ENCODE measurements at places on chromosomes 11 and 22. TPM values are rescaled to one million over a fixed set of nuclear protein-coding genes. Genes with fewer than 3 reads are reported as not detected.

MMP27 gene
- total RNA-seq: not detected

GDPD5 gene
- total RNA-seq: 3.7 TPM

ADM2 gene
- 0.03 TPM for total RNA-seq

NCAM1 gene
- total RNA-seq: 27.7 TPM

CYB5R2 gene
- 1.1 TPM for total RNA-seq

SLCO2B1 gene
- 0.51 TPM for total RNA-seq

RAB38 gene
- 2.5 TPM for total RNA-seq

FOSL1 gene
- 54.0 TPM for total RNA-seq

ARHGAP1 gene
- 15.4 TPM for total RNA-seq

ATP6V1E1 gene
- 123 TPM for total RNA-seq

PKNOX2 gene
- 1.4 TPM for total RNA-seq

RNF215 gene
- 9.8 TPM for total RNA-seq

MS4A6E gene
- not detected for total RNA-seq

PRR5L gene
- total RNA-seq: 51.8 TPM

All from Daoy (cell line).